ENCODE measurements at places on chromosomes 3 and 15. TPM values are rescaled to one million over a fixed set of nuclear protein-coding genes. Genes with fewer than 3 reads are reported as not detected.

The EFCAB12 gene
- total RNA-seq: 2.0 TPM

The VIPR1 gene
- total RNA-seq: 14.5 TPM

DNA sequence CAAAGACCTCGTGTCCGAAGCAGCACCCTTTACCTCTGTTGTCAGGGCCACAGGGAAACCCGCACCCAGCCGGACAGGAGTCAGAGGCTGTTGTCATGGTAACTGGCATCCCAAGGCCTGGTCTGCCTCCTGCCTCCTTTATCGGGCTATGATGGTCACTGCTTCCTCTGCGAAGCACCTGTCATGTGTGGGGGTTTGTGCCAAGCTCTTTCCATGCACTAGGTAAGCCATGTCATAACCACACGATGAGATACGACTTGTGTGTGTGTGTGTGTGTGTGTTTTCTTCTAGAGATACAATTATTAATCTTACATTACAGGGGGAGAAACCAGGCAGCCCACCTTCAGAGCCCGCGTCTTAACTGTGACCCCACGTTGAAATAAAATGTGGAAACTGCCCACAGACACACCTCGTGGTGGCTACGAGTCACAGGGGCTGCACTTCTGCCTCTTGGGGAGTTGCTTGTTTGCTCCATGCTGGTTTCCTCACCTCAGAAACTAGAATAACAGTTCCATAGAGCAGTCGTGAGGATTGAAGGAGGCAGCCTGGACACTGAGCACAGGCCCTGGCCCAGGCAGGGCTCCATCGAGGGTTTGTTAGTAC lies 18.0 kb downstream of the ZDHHC19 start:
- peak overlapping the region; percentile 90 for H3K27ac ChIP-seq
- H3K36me3 ChIP-seq: no peaks in the 10 kb centered on the region
- H3K4me3 ChIP-seq: peak overlapping the region; percentile 45
- H3K4me1 ChIP-seq: peaks cover 62% of the 10 kb centered on the region

DNA sequence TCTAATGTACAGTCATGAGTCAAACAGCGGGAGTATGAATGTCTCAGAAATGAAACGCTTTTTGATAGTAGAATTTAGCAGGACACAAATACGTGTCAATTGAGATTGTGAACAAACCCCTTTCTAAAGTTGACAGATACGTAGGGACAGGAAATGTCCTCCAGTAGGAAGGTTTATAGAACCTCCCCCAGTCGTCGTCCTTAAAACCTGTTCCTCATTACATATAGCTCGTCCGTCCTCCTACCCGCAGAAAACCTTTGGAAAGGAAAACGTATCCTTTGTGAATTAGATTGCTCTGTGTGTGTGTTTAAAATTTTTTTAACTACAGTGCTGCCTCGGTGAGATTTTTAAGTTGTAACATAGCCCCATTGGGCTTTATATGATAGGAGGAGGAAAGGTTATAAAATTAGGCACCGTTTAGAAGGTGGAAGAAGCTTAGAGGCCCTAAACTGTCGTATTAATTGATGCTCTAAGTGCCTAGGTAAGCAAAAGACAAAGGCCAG lies 4.1 kb downstream of the UBE2E1 start:
- no peaks in the 10 kb centered on the region for H3K36me3 ChIP-seq
- H3K27ac ChIP-seq: peak overlapping the region; percentile 89
- peaks cover 76% of the 10 kb centered on the region for H3K4me1 ChIP-seq
- DNase-seq: no peak

DNA sequence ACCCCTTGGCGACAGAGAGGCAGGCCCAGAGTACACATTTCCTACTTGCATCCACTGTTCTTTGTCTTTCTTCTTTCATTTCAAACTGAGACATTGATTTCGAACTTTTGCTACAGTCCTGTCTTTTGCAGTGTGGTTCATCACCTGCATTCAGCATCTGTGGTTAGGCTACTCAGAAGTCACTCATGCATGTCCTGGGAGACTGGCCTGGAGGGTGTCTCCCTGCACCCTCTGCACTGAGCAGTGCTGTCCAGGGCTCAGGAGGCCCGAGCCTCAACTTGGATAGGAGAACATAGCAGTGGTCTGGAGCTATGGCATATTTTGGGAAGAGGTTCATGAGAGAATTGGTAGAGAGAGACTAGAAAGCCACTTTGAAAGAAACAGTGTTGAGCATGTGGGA lies 240.2 kb upstream of the TPRG1 start:
- no peaks in the 10 kb centered on the region for H3K36me3 ChIP-seq
- H3K27ac ChIP-seq: no peak overlapping the region
- H3K4me1 ChIP-seq: no peaks in the 10 kb centered on the region

- H3K36me3 ChIP-seq: no peaks in the 10 kb centered on the region
- no peak for DNase-seq
- peaks cover 100% of the 10 kb centered on the region for H3K4me1 ChIP-seq
- H3K27me3 ChIP-seq: no peaks in the 10 kb centered on the region
- peak overlapping the region; percentile 62 for H3K27ac ChIP-seq
These were observed 71.4 kb downstream of the SMAD3 start for GRCh38 chr15:67136802-67137201.

GRCh38 chr15:100810831-100811230 lies 68.8 kb upstream of the ALDH1A3 start:
- no peak overlapping the region for H3K27ac ChIP-seq
- H3K36me3 ChIP-seq: no peaks in the 10 kb centered on the region
- DNase-seq: no peak
- H3K4me3 ChIP-seq: no peak overlapping the region
- no peaks in the 10 kb centered on the region for H3K27me3 ChIP-seq

The NAALADL2 gene
- total RNA-seq: 3.5 TPM

DNA sequence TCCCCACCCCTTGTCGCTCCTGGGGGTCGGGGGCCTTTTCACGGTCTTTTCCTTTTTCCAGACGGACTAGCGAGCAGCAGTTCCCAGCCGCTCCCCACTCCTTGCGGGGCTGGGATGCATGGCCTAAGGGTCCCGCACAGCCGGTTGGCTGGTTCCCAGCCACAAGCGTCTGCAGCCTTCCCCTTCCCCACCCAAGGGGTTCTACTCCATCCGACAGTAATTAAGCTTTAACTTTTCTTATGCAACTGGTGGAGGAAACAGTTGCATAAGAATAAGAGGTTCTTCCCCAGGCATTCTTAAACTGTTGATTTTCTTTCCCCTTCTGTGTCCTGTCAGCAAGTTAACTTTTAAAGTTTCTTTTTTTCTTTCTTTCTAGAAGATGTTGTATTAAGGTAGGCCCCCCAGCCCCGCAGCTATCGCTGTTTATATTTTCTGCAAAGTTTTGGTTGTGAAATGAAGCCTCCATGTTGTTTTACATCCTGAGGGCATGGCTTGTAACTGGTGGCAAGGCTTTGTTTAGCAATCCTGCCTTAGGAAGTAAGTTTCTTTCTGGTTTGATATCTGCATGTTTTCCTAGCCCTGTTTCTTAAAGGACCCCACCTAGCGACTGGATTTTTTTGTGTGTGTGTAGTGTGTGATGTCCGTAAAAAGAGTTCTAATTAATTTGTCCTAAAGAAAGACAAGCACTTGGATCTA lies 207.5 kb downstream of the ZNF385D start:
- DNase-seq: no peak
- no peak overlapping the region for H3K4me3 ChIP-seq
- no peaks in the 10 kb centered on the region for H3K36me3 ChIP-seq
- no peaks in the 10 kb centered on the region for H3K4me1 ChIP-seq

The PLA2G4D gene
- not detected for total RNA-seq

- no peak for DNase-seq
- H3K27ac ChIP-seq: no peak overlapping the region
- peaks cover 8% of the 10 kb centered on the region for H3K4me1 ChIP-seq
These were observed 45.0 kb downstream of the DLG1 start for GRCh38 chr3:197253238-197253947.

DNA sequence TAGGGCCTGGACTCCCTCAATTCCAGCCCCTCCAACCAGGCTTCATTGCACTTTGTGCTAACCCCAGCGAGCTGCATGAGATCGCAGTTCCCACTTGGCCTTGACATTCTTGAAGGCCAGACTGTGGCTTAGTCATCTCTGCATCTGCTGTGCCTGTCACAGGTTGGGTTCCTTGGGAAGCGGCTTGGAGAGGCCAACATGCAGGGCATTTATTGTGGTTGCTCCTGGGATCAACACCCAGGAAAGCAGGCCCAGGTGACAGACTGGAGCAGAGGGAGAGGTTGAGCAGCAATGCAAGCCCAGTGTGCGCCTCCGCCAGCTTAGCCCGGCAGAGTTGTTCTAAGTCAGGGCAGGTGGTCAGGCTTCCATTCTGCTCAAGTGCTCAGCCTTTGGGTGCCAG lies 10.5 kb downstream of the ABCF3 start:
- no peak overlapping the region for H3K4me3 ChIP-seq
- no peak overlapping the region for H3K27ac ChIP-seq
- no peaks in the 10 kb centered on the region for H3K27me3 ChIP-seq
- peaks cover 41% of the 10 kb centered on the region for H3K36me3 ChIP-seq
- no peaks in the 10 kb centered on the region for H3K4me1 ChIP-seq
- DNase-seq: no peak

The SETD5 gene
- 136 TPM for total RNA-seq

The PARP14 gene
- 123 TPM for total RNA-seq

- peak overlapping the region; percentile 81 for H3K4me3 ChIP-seq
- peaks cover 26% of the 10 kb centered on the region for H3K4me1 ChIP-seq
- H3K36me3 ChIP-seq: no peaks in the 10 kb centered on the region
- peak; percentile 84 for DNase-seq
- no peaks in the 10 kb centered on the region for H3K27me3 ChIP-seq
These were observed 1.4 kb downstream of the FURIN start for GRCh38 chr15:90869601-90870353.

- no peak overlapping the region for H3K4me3 ChIP-seq
- no peaks in the 10 kb centered on the region for H3K27me3 ChIP-seq
- no peaks in the 10 kb centered on the region for H3K36me3 ChIP-seq
- no peak for DNase-seq
These were observed 701.5 kb downstream of the ZNF385D start for GRCh38 chr3:21049334-21050062.

DNA sequence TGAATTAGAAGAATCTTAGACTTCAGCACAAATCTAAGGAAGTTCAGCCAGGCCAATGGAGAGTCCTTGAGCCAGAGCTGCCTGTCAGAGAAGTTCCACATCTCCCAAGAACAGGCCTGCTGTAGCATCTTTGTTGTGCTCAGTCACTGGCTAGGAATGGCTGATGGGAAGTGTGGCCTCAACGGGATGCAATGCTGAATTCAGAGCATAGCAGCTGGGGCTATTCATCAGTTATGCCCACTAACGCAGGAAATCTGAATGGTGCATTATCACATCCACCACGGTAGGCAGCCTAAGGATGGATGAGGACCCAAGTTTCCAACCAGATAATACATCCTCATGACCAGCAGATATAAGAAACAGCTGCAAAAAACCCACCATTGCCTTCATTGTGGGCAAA lies 3.2 kb upstream of the EIF1B start:
- no peaks in the 10 kb centered on the region for H3K36me3 ChIP-seq
- H3K27ac ChIP-seq: no peak overlapping the region
- no peak for DNase-seq
- H3K4me3 ChIP-seq: no peak overlapping the region

The ST8SIA2 gene
- not detected for total RNA-seq

The HCLS1 gene
- total RNA-seq: 488 TPM

The MYO5C gene
- total RNA-seq: 14.4 TPM

DNA sequence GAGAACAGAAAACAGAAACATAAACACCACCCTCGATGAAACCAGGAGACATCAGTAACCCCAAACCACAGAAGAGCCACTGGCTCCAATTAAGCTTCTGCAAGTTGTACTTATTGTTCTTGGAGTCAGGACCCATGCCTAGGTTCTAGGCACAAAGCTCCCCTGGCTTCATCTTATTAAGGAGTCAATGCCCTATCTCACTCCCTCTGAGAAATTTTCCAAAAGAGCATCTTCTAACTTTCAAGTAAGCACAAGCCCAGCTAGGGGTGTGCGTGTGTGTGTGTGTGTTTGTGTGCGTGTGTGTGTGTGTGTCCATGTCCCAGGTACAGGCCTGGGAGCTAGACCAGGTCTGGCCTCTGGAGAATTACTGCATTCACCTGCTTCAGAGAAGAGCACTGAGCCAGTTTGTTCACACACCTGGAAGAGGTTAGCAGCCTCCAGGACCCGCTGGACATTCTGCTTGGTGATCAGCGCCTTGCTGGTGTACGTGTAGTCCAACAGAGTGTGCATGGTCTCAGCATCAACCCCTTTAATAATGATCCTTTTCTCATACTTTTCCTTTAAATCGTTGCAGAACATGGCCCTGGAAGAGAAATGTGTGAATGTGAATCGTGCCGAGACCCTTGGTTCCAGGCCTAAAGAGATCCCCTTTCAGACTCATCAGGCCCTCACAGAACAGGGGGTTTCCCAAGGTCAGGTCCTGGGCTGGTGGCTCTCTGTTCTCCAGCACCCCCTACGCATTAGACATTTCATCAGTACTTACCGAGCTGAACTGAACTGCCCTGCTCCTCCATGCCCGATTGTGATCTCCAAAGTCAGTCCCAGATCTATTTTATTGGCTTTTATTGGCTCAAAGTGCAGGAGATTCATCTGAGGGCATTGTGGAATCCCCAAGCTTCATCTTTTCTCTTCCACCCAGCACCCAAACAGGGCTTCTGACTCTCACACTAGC lies 27.8 kb downstream of the KLHL6 start:
- H3K4me3 ChIP-seq: peak overlapping the region; percentile 24
- H3K27me3 ChIP-seq: no peaks in the 10 kb centered on the region
- H3K27ac ChIP-seq: peak overlapping the region; percentile 71
- H3K36me3 ChIP-seq: no peaks in the 10 kb centered on the region
- DNase-seq: no peak
- peaks cover 47% of the 10 kb centered on the region for H3K4me1 ChIP-seq

The MOBP gene
- total RNA-seq: not detected

DNA sequence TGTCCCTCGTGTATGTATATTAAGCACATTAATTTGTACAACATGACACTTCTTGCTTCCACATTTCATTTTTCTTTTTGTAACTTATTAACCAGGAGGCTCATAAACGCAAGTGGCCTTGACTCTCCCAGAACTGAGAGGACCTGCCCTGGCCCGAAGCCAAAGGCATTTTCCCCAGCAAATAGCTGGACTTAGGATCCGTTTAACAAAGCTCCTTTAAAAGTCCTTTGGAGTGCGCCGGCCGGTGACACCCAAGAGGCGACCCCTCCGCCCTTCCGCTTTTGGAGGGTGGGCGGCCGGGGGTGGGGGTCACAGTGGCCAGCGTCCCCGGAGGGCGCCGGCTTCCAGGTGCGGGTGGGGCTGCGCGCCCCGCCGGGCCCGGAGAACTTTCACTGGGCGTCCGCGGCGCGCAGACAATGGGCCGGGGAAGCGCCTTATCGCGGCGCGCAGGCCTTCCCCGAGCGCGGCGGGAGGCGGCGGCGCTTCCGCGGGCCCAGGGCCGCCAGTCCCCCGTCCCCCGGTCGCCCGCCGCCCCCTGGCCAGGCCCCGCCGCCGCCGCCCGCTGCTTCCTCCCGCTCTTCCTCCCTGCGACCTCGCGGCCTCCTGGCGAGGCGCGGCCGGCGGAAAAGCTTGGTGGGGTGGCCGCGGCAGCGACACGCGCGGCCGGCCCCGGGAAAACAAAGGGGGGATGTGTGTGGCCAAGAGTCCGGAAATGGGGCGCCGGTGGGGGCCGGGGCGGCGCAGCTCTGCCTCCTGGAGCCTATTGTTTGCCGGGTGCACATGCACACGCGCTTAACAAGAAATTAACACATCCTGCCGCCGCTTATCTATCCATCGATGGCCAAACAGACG lies 613.4 kb downstream of the MCTP2 start:
- DNase-seq: peak; percentile 88
- no peak overlapping the region for H3K4me3 ChIP-seq
- H3K36me3 ChIP-seq: no peaks in the 10 kb centered on the region
- peaks cover 31% of the 10 kb centered on the region for H3K27me3 ChIP-seq
- H3K4me1 ChIP-seq: peaks cover 24% of the 10 kb centered on the region

Data from spleen (tissue), 13 donors.